ENCODE measurements at places on chromosomes 5 and 9.

DNA sequence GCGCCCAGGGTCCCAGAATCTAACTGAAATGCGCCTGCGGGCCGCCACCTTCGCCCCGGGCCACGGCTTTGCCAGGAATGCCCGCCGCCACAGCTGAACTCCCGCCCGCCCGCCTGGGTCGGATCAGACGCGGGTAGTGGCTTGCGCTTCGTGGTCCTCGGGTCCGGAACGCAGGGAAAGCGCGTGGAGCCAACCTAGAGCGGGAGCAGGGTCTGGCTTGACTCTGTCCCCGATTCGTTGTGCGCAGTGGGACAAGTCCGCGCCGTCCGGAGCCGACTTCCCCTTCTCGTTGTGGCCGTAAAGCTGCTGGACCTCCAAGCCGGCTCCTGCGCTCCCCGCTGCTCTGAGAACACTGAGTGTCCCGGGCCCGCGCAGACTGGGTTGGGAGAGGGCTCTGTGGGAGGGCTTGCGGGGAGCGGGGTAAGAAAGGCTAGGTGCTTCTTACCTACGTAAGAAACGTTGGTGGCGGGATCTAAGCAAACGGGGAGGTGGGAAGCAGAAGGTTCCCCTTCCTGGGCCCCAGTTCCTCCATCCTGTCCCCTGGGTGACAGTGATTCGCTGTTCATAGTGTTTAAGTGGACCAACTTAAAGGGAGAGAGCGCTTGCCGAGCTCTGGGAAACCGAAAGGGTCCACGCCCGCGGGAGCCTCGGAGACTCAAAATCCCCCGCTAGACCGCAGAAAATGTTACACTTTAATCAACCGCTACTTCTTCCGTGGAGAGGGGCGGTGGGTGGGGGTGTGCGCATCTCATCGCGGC is 4.4 kb upstream of the FOXE1 start:
- DNase-seq, result no peak

DNA sequence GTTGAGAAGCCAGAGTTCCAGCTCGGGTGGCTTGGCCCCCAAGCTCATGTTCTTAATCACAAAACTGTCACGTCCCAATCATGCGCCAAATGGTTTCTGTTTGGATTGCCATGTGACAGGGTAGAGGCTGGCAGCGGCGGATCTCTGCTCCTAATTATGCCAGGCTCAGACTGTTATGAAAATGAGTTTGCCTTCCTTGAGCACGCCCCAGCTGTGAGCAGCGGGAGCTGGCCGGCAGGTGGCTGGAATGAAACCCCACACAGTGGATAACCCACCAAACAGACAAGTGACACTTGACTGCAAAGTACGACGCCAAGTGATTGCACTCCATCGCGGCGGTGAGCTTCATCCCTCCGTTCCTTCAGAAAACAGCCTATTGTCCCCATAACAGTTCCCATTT is 75.4 kb downstream of the CFAP77 start:
- no peak for DNase-seq

DNA sequence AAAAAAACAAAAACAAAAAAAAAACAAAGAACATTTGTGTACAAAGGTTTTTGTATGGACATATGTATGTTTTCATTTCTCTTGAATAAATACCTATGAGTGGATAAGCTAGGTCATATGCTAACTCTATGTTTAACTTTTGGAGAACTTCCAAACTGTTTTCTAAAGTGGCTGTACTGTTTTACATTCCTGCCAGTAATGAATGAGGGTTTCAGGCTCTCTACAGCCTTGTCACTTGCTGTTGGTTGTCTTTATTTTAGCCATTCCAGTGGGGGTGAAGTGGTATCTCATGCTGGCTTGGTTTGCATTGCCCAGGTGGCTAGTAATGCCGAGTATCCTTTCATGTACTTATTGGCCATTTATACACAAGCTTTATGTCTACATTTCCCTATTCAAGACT is 9.1 kb upstream of the TRIO start:
- DNase-seq, result no peak

GRCh38 chr5:2027790-2028189 is 145.1 kb upstream of the IRX4 start:
- no peak for DNase-seq

DNA sequence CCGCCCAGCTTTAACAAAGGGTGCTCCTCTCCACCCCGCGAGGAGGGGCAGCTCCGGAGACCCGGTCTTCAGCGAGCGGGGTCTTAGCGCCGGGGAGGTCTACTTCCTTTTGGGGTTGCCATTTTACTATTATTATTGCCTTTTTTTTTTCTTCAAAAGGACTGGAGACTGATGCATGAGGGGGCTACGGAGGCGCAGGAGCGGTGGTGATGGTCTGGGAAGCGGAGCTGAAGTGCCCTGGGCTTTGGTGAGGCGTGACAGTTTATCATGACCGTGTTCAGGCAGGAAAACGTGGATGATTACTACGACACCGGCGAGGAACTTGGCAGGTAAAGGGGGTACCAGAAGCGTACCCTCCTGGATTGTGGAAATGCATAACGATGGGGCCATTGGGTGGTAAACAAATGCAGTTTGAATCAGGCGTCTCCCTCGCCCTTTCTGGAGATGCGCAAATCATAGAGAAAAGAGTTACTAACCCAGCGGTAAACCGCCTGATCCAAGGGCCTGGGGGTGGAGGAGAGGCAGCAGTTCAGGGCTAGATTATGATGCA is 1.2 kb downstream of the DAPK1 start:
- DNase-seq, result no peak

DNA sequence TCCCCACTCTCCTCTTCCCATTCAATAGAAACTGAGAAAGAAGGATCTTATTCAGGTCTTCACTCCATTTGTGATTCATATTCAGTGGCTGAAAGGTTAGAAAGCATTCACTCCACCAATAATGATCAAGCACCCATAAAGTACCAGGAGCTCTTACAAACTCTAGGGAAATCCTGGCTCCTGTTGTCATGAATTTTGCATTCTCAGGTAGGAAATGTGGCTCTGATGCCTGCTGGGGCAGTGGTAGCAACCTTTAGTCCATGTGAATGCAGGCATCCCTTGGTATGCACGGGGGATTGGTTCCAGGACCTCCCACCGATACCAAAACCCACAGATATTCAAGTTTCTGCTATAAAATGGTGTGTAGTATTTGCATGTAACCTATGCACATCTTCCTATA is 3.6 kb upstream of the RORB start:
- no peak for DNase-seq

GRCh38 chr9:111039231-111039906 is 1.1 kb upstream of the LPAR1 start:
- no peak for DNase-seq

GRCh38 chr5:32443541-32444430 is 754 bp downstream of the ZFR start:
- no peak for DNase-seq

- DNase-seq, result no peak
Observed at GRCh38 chr5:80711216-80711615, 56.4 kb upstream of the DHFR start.

- no peak for DNase-seq
Observed at GRCh38 chr9:20925256-20926045, 106.0 kb downstream of the HACD4 start.

DNA sequence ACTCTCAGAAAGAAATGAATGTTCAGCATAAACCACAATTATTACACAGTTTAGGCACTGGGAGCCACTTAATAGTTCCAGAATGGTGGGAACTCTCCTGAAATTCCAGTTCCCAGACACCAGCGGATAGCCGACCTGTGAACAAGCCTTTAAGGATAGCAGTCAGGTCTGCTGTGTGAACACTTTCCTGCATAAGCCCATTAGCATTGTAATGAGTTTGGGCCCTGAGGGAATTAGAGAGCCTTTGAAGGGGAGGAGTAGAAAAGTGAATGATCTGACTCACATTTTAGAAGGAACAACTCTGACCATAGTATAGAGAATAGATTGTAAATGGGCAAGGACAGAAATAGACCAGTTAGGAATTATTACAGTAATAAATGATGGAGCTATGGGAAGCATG is 189.1 kb downstream of the ADGRV1 start:
- no peak for DNase-seq

- no peak for DNase-seq
Observed at GRCh38 chr9:69172895-69173294, 1.2 kb upstream of the TJP2 start.

GRCh38 chr9:105150991-105151685 is 93.3 kb upstream of the SLC44A1 start:
- no peak for DNase-seq

Measured in dorsolateral prefrontal cortex (tissue), 122 donors.